ENCODE measurements at places on chromosomes 13 and 19. TPM values are rescaled to one million over a fixed set of nuclear protein-coding genes. Genes with fewer than 3 reads are reported as not detected.
A peak's percentile ranks its signal among the peaks of the same experiment; 100 is the strongest.

DNA sequence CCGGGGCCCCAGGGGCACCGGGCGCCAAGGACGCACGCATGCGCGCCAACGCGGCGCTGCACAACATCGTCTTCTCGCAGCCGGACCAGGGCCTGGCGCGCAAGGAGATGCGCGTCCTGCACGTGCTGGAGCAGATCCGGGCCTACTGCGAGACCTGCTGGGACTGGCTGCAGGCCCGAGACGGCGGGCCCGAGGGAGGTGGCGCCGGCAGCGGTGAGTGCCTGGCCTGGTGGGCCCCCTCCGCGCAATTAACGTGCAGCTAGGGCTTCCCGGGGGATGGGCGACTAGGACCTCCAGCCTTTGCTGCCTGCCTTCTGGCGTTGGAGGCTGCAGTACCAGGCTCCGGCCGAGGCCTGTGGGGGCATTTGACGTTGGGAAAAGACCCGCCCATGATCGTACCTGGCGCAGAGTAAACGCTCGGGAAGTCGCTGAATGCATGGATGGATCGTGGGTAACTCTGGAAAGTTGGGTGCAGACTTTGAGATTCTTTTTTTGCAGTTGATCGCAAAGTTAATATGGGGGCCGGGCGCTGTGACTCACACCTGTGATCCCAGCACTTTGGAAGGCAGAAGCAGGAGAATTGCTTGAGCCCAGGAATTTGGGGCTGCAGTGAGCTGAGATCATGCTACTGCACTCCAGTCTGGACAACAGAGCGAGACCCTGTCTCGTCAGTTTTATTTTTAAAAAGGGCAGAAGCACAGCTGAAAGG lies 7.3 kb downstream of the APC2 start:
- peaks cover 3% of the 10 kb centered on the region for H3K4me1 ChIP-seq
- DNase-seq: no peak
- H3K27me3 ChIP-seq: no peaks in the 10 kb centered on the region
- H3K27ac ChIP-seq: no peak overlapping the region

GRCh38 chr19:10767726-10768125 lies 49.8 kb downstream of the DNM2 start:
- H3K27me3 ChIP-seq: no peaks in the 10 kb centered on the region
- peaks cover 10% of the 10 kb centered on the region for H3K36me3 ChIP-seq
- DNase-seq: no peak
- no peak overlapping the region for H3K27ac ChIP-seq
- H3K4me1 ChIP-seq: no peaks in the 10 kb centered on the region

DNA sequence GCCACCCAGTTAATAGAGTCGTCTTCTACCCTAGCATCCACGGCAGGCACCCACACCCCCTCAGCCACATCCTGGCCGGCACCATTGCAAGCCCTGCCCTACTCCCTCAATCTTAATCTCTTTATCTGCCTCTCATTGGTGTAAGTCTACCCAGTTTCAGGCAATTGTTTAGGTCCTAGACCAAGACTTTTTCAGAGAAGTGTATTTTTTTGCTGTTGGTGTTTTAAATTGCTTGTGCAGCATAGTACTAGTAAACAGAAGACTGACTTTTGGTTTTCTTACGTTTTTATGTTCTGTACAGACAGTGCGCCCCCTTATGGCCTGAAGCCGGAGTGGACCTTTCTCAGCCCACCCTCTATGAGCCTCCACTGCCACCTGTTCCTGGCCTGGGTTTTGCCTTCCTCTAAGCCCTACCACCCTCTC lies 2.3 kb upstream of the LCP1 start:
- no peak for DNase-seq
- H3K27ac ChIP-seq: peak overlapping the region; percentile 99
- H3K4me3 ChIP-seq: peak overlapping the region; percentile 68
- no peaks in the 10 kb centered on the region for H3K36me3 ChIP-seq
- H3K4me1 ChIP-seq: peaks cover 7% of the 10 kb centered on the region

GRCh38 chr13:40362502-40362901 lies 303.9 kb downstream of the FOXO1 start:
- H3K36me3 ChIP-seq: no peaks in the 10 kb centered on the region
- DNase-seq: no peak
- no peak overlapping the region for H3K4me3 ChIP-seq
- no peaks in the 10 kb centered on the region for H3K4me1 ChIP-seq
- no peaks in the 10 kb centered on the region for H3K27me3 ChIP-seq

DNA sequence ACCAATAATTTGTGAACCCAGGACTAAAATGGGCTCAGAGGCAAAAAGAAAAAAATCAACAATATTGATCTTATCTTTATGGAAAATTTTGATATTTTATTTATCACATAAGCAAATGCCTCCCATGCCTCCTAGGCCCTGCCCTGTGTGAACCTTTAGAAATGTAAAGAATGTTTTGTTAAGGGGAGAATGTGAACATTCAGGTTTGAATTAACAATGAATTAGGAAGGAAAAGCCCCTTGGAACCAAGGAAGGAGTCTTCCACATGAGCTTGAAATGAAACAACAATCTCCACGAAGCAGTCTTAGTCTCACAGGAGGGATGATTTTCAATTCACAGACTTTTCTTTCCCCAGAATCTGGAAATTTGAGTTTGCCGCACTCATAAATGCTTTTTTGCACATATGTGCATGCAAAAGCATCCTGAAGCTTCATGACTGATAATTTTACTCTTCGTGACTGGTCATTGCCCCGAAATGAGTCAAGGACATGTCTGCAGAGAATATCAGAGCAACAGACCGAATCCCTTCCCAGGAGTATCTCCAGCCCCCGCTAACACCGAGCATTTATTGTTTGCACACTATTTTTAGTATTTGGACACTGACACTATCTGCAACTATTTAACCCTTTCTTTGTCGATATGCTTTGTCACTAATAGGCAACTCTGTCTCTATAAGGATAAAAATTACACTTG lies 135.2 kb downstream of the DCT start:
- H3K4me3 ChIP-seq: no peak overlapping the region
- H3K27me3 ChIP-seq: no peaks in the 10 kb centered on the region
- no peaks in the 10 kb centered on the region for H3K4me1 ChIP-seq
- no peak overlapping the region for H3K27ac ChIP-seq
- no peak for DNase-seq
- no peaks in the 10 kb centered on the region for H3K36me3 ChIP-seq

DNA sequence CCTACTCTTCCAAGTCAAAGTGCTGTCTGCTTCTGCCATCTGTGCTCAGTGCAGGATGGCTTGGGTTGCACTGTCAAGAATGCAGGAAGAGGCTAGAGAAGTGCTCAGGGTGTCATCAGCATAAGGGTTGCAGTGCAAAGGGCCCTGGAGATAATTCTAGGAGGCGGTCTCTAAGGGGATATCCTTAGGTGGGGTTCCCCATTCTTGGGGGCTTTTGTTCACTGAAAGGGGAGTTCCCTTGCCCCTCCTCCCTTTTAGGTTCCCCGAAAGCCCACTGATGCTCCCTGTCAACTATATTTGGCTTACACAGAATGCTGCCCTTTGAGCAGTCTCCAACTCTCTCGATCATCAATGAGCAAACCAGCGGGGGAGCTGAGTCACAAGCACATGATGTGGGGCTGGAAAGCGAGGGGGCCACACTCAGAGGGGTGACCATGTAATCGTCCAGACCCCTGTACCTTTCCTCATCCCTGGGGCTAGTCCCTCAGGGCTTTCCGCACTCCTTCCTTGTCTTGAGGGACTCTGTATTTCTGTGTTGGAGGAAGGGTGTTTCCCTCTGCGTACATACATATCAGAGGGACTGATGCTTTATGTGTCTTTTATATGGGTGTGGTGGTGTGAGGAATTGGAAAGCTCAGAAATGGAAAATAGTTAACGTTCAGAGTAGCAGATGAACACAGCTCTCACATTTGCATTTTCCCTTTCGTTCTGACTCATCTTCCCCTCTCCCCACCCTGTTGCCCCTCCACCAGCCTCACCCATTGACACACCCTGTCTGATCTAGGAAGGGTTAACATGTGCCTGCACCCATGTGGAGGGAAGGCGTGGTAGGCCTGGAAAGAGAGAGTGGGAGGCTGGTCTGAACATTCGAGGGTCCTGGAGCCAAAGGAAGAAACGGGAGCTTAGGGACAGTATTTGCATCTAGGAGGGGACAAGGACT lies 6.7 kb downstream of the ZBTB32 start:
- DNase-seq: peak; percentile 94
- peaks cover 43% of the 10 kb centered on the region for H3K4me1 ChIP-seq
- no peaks in the 10 kb centered on the region for H3K36me3 ChIP-seq
- peak overlapping the region; percentile 43 for H3K4me3 ChIP-seq

GRCh38 chr19:39052243-39052746 lies 19.9 kb upstream of the FBXO27 start:
- no peaks in the 10 kb centered on the region for H3K36me3 ChIP-seq
- no peak overlapping the region for H3K4me3 ChIP-seq
- DNase-seq: no peak
- no peaks in the 10 kb centered on the region for H3K27me3 ChIP-seq
- H3K27ac ChIP-seq: no peak overlapping the region
- H3K4me1 ChIP-seq: no peaks in the 10 kb centered on the region

GRCh38 chr13:27140060-27140459 lies 31.6 kb downstream of the USP12 start:
- no peaks in the 10 kb centered on the region for H3K36me3 ChIP-seq
- no peaks in the 10 kb centered on the region for H3K27me3 ChIP-seq
- no peak overlapping the region for H3K4me3 ChIP-seq
- H3K27ac ChIP-seq: no peak overlapping the region
- H3K4me1 ChIP-seq: peaks cover 13% of the 10 kb centered on the region
- no peak for DNase-seq

- H3K27ac ChIP-seq: no peak overlapping the region
- no peaks in the 10 kb centered on the region for H3K36me3 ChIP-seq
- no peak for DNase-seq
Observed at GRCh38 chr13:106917673-106918556, 350.0 kb upstream of the ARGLU1 start.

- H3K4me3 ChIP-seq: no peak overlapping the region
- H3K4me1 ChIP-seq: no peaks in the 10 kb centered on the region
- no peaks in the 10 kb centered on the region for H3K27me3 ChIP-seq
- H3K27ac ChIP-seq: no peak overlapping the region
- no peaks in the 10 kb centered on the region for H3K36me3 ChIP-seq
Observed at GRCh38 chr13:71320452-71320851, 546.6 kb downstream of the DACH1 start.

DNA sequence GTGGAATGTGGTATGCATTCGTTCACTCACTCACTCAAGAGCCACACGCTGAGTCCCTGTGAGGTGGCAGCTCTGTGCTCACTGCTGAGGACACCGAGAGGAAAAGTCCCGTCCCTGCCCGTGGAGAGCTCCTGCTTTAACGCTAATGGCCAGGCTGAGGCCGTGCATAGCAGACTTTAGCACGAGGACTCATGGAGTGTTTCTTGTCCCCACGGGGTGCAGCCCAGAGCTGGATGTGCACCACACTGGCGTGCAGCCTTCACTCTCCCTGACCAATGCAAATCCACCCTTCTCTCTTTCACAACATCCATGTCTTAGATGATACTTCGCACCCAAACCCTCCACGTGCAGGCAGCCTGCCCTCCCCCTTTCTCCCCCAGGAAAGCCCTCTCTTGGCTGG lies 159.6 kb upstream of the ZNF536 start:
- no peak overlapping the region for H3K27ac ChIP-seq
- no peaks in the 10 kb centered on the region for H3K36me3 ChIP-seq
- no peak overlapping the region for H3K4me3 ChIP-seq

GRCh38 chr13:62875118-62875640 lies 1459.5 kb upstream of the PCDH20 start:
- DNase-seq: no peak
- no peaks in the 10 kb centered on the region for H3K27me3 ChIP-seq
- H3K4me3 ChIP-seq: no peak overlapping the region

GRCh38 chr19:41774515-41774980 lies 19.2 kb downstream of the CEACAM6 start:
- H3K36me3 ChIP-seq: no peaks in the 10 kb centered on the region
- H3K4me1 ChIP-seq: no peaks in the 10 kb centered on the region
- no peak overlapping the region for H3K4me3 ChIP-seq
- no peak for DNase-seq

DNA sequence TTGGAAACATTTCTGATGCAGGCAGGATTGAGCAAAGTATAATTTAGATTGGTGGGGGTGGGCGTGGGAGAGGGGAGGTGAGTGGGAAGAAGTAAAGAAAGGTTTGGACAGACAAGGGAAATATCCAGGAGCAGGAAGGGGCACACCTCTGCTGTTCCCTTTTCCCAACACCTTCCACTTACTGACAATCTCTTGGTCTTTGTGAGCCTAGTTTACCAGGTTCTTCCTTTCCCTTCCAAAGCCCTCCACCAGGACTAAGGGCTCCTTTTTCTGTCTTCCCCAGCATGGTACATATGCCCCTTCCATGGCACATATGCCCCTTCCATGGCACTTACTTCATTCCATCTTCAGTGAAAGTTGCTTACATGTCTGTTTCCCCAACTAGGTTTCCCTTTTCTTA lies 6.2 kb upstream of the THSD1 start:
- DNase-seq: no peak
- H3K4me3 ChIP-seq: no peak overlapping the region
- H3K27ac ChIP-seq: no peak overlapping the region
- no peaks in the 10 kb centered on the region for H3K4me1 ChIP-seq
- no peaks in the 10 kb centered on the region for H3K27me3 ChIP-seq

DNA sequence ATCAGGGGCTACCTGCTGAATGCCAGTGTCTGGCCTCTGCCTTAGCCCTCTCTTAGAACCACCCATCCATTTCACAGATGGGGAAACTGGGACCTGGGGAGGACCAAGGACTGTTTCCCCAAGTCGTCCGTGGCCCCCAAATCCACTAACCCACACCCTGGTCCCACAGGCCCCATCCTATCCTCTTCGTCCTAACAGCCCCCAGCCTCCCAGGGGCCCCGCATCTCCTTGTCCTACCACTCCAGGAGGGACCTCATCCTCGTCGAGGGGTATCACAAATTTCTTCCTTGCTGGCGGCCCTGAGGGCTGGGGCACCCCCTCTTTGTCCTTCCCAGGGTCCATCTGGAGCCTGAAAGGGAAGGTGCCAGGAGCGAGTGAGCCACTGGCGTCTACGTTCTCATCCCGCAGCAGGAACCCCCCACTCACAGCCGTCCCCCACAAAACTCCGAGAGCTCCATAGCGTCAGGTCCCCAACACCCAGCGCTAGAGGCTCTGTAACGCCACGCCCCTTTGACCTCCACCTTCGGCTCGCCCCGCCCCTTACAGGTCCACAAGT lies 606 bp downstream of the ERCC1 start:
- DNase-seq: no peak
- peak overlapping the region; percentile 82 for H3K4me3 ChIP-seq
- H3K27me3 ChIP-seq: no peaks in the 10 kb centered on the region
- no peaks in the 10 kb centered on the region for H3K36me3 ChIP-seq
- H3K27ac ChIP-seq: peak overlapping the region; percentile 91

DNA sequence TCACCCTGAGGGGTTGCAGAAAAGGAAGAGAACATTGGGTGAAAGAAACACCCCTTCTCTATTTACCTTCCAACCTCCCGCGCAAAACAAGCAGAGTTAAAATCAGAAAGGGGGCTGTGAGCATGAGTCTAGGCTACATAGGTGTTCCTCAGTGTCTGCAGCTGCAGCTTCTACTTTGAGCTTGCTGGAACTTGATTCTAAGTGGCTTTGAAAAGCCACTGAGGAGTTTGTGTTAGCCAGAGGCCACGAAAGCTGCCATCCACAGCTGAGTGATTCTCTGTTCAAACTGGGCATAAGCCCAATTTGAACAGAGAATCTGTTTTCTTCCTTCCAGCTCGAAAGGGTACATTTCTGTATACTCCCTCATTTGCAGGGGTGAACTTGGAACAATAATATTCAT lies 343.9 kb downstream of the PCDH9 start:
- H3K27ac ChIP-seq: no peak overlapping the region
- H3K36me3 ChIP-seq: no peaks in the 10 kb centered on the region
- H3K4me1 ChIP-seq: no peaks in the 10 kb centered on the region
- no peak overlapping the region for H3K4me3 ChIP-seq
- DNase-seq: no peak

The ERICH6B gene
- 0.33 TPM for polyA plus RNA-seq

The TJP3 gene
- polyA plus RNA-seq: not detected

The FCHO1 gene
- polyA plus RNA-seq: 25.3 TPM

The NEK3 gene
- polyA plus RNA-seq: 5.5 TPM

The HTR2A gene
- polyA plus RNA-seq: not detected

The RNF17 gene
- polyA plus RNA-seq: not detected

All from GM12878 (cell line).